ENCODE measurements at places on chromosomes 4 and X.

GRCh38 chr4:153114771-153115321 lies 89.4 kb upstream of the TRIM2 start:
- peaks cover 66% of the 10 kb centered on the region for H3K4me1 ChIP-seq
- no peaks in the 10 kb centered on the region for H3K36me3 ChIP-seq
- peak overlapping the region; percentile 66 for H3K27ac ChIP-seq
- peak; percentile 73 for DNase-seq
- peak overlapping the region; percentile 20 for H3K4me3 ChIP-seq

DNA sequence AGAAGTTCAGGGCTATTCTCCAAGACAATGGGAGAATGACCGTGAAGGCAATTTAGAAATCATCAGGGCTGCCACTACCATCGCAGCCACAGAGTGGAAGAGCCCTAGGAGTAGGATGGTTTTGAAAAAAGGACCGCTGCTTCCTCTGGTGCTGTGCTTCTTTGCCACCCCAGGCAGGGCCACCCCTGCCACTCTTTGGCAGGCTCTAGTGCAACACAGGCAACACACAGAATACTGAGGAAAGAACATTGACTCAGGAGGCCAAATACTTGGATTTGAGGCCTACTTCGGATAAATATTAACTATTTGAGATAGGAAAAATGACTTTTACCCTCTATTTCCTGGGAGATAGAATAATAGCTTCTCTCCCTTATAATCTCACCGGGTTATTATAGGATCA lies 228.9 kb upstream of the BOD1L1 start:
- no peak for DNase-seq
- no peaks in the 10 kb centered on the region for H3K36me3 ChIP-seq
- H3K4me1 ChIP-seq = no peaks in the 10 kb centered on the region
- H3K27ac ChIP-seq = no peak overlapping the region
- H3K4me3 ChIP-seq = no peak overlapping the region

- H3K4me3 ChIP-seq = no peak overlapping the region
- DNase-seq = no peak
- H3K4me1 ChIP-seq = no peaks in the 10 kb centered on the region
- H3K27me3 ChIP-seq = no peaks in the 10 kb centered on the region
- H3K36me3 ChIP-seq = no peaks in the 10 kb centered on the region
Measured at GRCh38 chr4:95017305-95018064, 259.7 kb downstream of the BMPR1B start.

DNA sequence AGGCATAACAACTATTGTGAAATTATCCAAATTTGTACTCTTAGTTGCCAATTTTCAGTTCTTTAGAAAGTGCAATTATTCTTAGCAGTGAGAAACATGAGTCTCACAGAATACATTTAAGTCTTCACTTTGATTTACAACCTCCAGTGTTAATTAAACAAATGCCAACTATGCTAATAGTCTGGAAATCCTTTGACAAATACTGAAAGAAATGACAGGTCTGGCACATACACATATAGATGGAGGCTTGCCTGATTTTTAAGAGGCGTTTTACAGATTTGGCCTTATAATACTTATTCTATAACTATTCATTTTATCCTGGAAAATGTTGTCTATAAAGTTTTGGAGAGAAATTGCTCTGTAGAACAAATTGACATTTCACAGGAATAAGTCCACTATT lies 320.1 kb downstream of the TRIML1 start:
- H3K4me3 ChIP-seq = no peak overlapping the region
- no peak overlapping the region for H3K27ac ChIP-seq
- no peaks in the 10 kb centered on the region for H3K36me3 ChIP-seq
- H3K4me1 ChIP-seq = no peaks in the 10 kb centered on the region

GRCh38 chrX:118497180-118497818 lies 1.7 kb downstream of the DOCK11 start:
- peak overlapping the region; percentile 90 for H3K27ac ChIP-seq
- H3K4me1 ChIP-seq = peaks cover 41% of the 10 kb centered on the region
- H3K36me3 ChIP-seq = peaks cover 4% of the 10 kb centered on the region
- no peaks in the 10 kb centered on the region for H3K27me3 ChIP-seq

GRCh38 chr4:1271686-1272085 lies 18.0 kb upstream of the MAEA start:
- no peak overlapping the region for H3K27ac ChIP-seq
- H3K36me3 ChIP-seq = no peaks in the 10 kb centered on the region
- no peaks in the 10 kb centered on the region for H3K27me3 ChIP-seq
- peaks cover 4% of the 10 kb centered on the region for H3K4me1 ChIP-seq
- DNase-seq = no peak
- no peak overlapping the region for H3K4me3 ChIP-seq

- DNase-seq = peak; percentile 35
- no peak overlapping the region for H3K4me3 ChIP-seq
- H3K36me3 ChIP-seq = no peaks in the 10 kb centered on the region
- no peaks in the 10 kb centered on the region for H3K27me3 ChIP-seq
- H3K27ac ChIP-seq = peak overlapping the region; percentile 63
Measured at GRCh38 chrX:154719132-154719675, 31.7 kb downstream of the GAB3 start.

DNA sequence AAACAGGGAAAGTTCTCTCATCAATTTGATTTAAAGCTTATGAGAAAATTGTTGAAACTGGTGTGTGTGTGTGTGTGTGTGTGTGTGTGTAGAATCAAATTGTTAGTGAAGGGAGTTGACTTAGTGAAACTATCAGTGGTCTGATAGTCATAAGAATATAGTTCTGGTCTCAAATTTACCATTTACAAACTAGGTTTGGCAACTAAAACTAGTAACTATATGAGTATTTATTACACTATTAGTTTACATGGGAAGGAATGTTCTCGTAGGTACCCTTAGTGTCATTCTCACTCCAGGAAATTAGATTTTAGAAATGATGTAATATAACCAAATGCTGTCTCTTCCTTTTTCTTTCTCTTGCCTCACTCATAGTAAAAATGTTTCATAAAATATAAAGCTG lies 11.9 kb downstream of the SULT1E1 start:
- H3K4me1 ChIP-seq = no peaks in the 10 kb centered on the region
- no peaks in the 10 kb centered on the region for H3K27me3 ChIP-seq
- H3K27ac ChIP-seq = no peak overlapping the region
- H3K4me3 ChIP-seq = no peak overlapping the region

GRCh38 chr4:95551653-95552052 lies 2.9 kb upstream of the UNC5C start:
- peaks cover 37% of the 10 kb centered on the region for H3K27me3 ChIP-seq
- H3K4me1 ChIP-seq = peaks cover 20% of the 10 kb centered on the region
- no peaks in the 10 kb centered on the region for H3K36me3 ChIP-seq
- no peak overlapping the region for H3K27ac ChIP-seq

DNA sequence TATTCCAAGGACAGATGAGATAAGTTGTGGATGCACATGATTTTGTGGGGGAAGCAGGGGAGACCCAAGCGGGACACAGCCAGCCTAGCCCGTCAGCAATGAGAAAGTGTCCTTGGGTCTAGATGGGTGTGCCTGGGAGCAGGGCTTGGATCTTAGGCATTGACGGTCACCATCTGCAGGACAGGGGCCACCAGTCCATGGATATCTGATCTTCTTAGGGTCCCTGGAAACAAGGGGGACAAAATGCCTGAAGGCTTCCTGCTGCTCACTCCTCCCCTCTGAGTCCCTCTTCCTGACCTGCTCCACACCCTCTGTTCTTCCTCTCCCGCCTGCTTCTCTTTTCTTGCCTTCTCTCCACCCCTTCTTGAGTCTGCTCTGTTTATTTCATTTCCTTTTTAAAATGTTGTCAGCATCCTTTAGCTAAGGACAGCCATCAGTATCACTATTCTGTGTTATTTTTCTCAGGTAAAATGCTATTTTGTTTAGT lies 298.4 kb downstream of the RAPGEF2 start:
- no peak overlapping the region for H3K27ac ChIP-seq
- DNase-seq = no peak
- H3K4me3 ChIP-seq = no peak overlapping the region
- no peaks in the 10 kb centered on the region for H3K36me3 ChIP-seq
- H3K4me1 ChIP-seq = peaks cover 2% of the 10 kb centered on the region

GRCh38 chrX:40085102-40085551 lies 12.6 kb downstream of the BCOR start:
- H3K27ac ChIP-seq = no peak overlapping the region
- peaks cover 77% of the 10 kb centered on the region for H3K4me1 ChIP-seq
- H3K4me3 ChIP-seq = no peak overlapping the region
- DNase-seq = no peak

GRCh38 chr4:147117431-147117830 lies 171.8 kb upstream of the TTC29 start:
- H3K27me3 ChIP-seq = no peaks in the 10 kb centered on the region
- H3K4me3 ChIP-seq = no peak overlapping the region
- H3K4me1 ChIP-seq = no peaks in the 10 kb centered on the region
- no peaks in the 10 kb centered on the region for H3K36me3 ChIP-seq
- no peak overlapping the region for H3K27ac ChIP-seq

DNA sequence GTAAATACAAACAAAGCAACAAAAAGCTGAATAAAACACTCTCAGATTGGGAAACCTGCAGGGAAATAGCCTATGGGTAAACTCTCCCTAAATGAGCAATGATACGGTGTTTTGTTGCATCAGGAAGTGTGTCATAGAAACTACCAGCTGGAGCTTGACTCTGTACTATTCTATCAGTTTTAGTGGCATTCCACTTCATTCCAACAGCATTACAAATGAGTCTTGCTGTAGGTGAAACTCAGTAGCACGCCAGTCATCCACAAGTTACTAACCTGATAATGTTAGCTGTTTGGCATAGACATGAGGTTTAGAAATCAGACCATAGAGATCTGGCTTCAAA lies 24.9 kb downstream of the FGFBP1 start:
- H3K27me3 ChIP-seq = peaks cover 1% of the 10 kb centered on the region
- no peak for DNase-seq
- H3K36me3 ChIP-seq = no peaks in the 10 kb centered on the region
- no peak overlapping the region for H3K27ac ChIP-seq

DNA sequence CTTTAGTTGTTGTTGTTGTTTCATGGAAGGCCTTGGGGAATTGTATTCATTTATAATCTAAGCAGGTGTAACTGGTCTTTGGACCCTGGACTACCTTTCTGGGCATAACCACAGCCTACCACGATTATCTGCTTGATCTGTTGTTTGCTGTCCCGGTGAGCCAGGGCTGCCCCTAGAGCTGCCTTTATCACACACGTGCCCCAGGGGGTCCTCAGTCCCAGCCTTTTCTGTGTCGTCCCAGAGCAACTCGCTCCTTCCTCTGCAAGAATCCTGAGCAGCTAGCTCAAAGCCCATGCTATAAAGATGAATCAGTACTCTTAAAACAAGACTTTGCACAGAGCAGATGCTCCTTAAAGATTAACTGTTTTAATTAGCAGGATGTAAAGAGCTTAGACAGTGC lies 273.2 kb downstream of the EVC2 start:
- no peak overlapping the region for H3K27ac ChIP-seq
- no peak overlapping the region for H3K4me3 ChIP-seq
- H3K36me3 ChIP-seq = no peaks in the 10 kb centered on the region
- H3K4me1 ChIP-seq = no peaks in the 10 kb centered on the region
- H3K27me3 ChIP-seq = no peaks in the 10 kb centered on the region

GRCh38 chr4:87863486-87863885 lies 30.7 kb downstream of the MEPE start:
- no peak overlapping the region for H3K4me3 ChIP-seq
- DNase-seq = no peak
- no peaks in the 10 kb centered on the region for H3K4me1 ChIP-seq
- no peaks in the 10 kb centered on the region for H3K27me3 ChIP-seq
- no peaks in the 10 kb centered on the region for H3K36me3 ChIP-seq

GRCh38 chr4:140212646-140213045 lies 58.7 kb upstream of the MAML3 start:
- no peaks in the 10 kb centered on the region for H3K36me3 ChIP-seq
- H3K27ac ChIP-seq = no peak overlapping the region
- no peaks in the 10 kb centered on the region for H3K27me3 ChIP-seq

DNA sequence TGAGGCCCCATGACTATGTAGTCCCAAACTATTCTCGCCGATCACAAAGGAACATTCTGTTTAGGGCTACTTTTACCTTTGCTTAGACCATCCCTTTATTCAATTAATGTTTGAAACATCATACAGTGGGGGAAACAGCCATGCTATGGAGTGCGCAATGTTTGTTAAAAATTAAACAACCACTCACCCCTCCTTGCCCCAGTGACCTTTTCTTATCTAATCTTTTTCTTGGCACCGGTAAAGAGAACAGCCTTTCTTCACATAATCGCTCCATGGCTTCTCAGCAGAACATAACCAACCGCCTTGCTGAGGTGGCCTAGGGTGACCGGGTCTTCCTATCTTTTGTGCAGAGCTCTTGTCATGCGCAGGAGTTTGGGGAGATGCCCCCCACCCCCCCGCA lies 152.6 kb downstream of the VCX3A start:
- no peak overlapping the region for H3K4me3 ChIP-seq
- DNase-seq = no peak
- H3K27me3 ChIP-seq = no peaks in the 10 kb centered on the region
- H3K4me1 ChIP-seq = no peaks in the 10 kb centered on the region
- H3K27ac ChIP-seq = no peak overlapping the region

DNA sequence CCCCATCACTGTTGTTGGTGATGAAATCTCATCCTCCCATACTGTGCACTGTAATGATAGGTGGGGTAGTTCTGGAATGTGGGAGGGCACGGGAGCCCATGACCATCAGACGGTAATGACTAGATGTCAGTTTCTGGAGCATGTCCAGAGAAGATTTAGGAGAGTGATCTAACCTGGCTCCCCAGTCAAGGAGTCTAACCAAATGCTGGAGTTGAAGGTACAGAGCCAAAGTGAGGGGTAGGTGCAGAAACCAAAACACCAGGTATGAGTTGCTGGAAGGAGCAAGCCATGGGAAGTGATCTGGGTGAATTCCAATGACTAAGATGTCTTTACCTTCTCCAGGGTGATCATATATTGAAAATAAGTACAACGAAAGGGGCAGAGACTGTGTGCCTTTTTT lies 296.9 kb downstream of the INPP4B start:
- peaks cover 14% of the 10 kb centered on the region for H3K4me1 ChIP-seq
- no peak for DNase-seq
- H3K4me3 ChIP-seq = no peak overlapping the region
- H3K27ac ChIP-seq = no peak overlapping the region
- H3K27me3 ChIP-seq = no peaks in the 10 kb centered on the region

- peaks cover 25% of the 10 kb centered on the region for H3K4me1 ChIP-seq
- peak overlapping the region; percentile 32 for H3K27ac ChIP-seq
- no peaks in the 10 kb centered on the region for H3K36me3 ChIP-seq
- no peaks in the 10 kb centered on the region for H3K27me3 ChIP-seq
- DNase-seq = peak; percentile 66
Measured at GRCh38 chr4:128286474-128287058, 1.0 kb downstream of the PGRMC2 start.

- peaks cover 15% of the 10 kb centered on the region for H3K4me1 ChIP-seq
- no peak overlapping the region for H3K4me3 ChIP-seq
- no peak for DNase-seq
- no peak overlapping the region for H3K27ac ChIP-seq
- H3K36me3 ChIP-seq = no peaks in the 10 kb centered on the region
Measured at GRCh38 chrX:110242371-110242770, 75.5 kb downstream of the AMMECR1 start.

DNA sequence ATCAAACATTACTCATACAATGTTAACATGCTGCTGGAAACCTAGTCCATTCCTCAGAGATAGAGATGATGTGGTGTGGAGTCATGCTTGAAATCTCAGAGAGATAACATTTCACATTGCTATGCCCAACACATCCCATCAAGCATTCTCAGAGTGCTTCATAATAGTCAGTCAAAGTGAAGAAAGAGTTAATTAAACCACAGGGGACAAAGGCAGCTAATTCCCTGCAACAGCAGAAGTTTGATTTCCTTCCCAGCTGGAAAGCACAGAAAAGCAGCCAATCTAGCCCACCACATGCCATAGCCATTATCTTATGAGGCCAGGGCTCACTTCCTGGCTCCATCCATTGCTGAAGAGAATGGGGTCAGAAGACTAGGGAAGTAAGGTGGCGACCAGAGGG lies 8.9 kb downstream of the KDR start:
- no peak overlapping the region for H3K4me3 ChIP-seq
- H3K36me3 ChIP-seq = no peaks in the 10 kb centered on the region
- no peaks in the 10 kb centered on the region for H3K4me1 ChIP-seq
- no peaks in the 10 kb centered on the region for H3K27me3 ChIP-seq
- H3K27ac ChIP-seq = no peak overlapping the region

- no peak overlapping the region for H3K4me3 ChIP-seq
- no peak overlapping the region for H3K27ac ChIP-seq
- H3K27me3 ChIP-seq = no peaks in the 10 kb centered on the region
Measured at GRCh38 chr4:100981447-100982204, 365.7 kb downstream of the PPP3CA start.
